ENCODE measurements at places on chromosomes 2 and 18.

DNA sequence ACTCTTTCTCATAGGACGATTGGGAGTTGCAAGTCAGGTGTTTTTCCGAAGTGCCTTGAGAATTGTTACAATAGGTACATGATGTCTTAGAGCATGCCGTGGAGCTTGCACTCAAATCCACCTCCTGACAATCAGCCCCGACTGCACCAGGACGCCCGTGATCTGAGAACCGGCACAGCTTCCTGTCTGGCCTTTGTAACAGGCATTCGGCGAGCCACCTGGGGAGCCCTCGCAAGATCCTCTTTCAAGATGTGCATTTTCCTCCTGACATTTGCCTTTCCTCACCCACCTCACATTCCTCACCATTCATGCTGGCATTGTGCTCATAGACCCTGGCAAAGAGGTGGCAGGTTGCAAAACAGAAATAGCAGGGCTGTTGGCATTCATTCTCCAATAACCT is 427.3 kb downstream of the GALR1 start:
- DNase-seq: no peak

GRCh38 chr2:227491386-227491785 is 19.4 kb downstream of the AGFG1 start:
- no peak for DNase-seq

DNA sequence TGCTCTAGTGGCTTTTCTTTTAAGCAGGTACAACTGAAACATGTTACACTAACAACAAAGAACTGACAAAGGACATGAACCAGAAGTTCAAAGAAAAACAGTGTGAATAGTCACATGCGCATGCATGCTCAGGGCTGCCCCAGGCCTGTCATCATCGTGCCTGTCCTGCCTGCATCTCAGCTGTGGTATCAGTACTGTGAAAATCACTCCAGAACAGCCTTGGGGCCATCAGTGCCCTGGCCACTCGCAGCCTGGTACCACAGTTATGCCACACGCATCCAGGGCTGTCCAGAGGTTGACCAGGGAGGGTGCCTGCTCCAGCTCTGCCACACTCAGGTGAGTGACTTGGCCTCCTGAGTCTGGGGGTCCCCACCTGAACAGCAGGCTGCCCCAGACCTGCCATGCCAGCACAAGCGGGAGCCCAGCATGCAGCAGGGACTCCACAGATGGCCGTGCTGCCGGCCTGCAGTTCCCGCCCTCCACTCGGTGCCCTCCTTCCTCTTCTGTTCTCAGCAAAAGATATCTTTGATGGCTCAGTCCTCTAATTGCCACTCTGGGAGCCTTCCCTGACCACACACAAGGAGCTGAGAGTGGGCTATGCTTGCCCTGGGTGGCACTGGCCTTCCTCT is 12.3 kb downstream of the LIMS2 start:
- no peak for DNase-seq

- no peak for DNase-seq
Observed at GRCh38 chr2:191501561-191502168, 176.3 kb upstream of the NABP1 start.

DNA sequence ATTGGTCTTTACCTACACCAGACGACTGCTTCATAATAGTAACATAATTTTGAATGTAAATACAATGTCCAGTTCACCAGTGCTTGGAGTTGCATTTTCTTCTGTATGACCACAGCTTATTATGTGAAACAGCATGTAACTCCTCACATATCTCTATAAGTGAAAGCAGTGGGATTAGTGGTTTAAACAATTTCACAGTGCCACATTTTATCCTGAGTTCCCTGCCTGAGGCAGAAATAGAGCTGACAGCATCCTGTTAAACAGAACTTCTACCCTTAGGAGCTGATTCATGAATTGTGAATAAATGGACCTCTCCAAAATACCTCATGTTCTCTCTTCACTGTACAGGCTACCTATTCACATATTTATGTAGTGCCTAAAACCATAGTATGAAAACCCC is 542.3 kb upstream of the VWC2L start:
- DNase-seq: no peak

DNA sequence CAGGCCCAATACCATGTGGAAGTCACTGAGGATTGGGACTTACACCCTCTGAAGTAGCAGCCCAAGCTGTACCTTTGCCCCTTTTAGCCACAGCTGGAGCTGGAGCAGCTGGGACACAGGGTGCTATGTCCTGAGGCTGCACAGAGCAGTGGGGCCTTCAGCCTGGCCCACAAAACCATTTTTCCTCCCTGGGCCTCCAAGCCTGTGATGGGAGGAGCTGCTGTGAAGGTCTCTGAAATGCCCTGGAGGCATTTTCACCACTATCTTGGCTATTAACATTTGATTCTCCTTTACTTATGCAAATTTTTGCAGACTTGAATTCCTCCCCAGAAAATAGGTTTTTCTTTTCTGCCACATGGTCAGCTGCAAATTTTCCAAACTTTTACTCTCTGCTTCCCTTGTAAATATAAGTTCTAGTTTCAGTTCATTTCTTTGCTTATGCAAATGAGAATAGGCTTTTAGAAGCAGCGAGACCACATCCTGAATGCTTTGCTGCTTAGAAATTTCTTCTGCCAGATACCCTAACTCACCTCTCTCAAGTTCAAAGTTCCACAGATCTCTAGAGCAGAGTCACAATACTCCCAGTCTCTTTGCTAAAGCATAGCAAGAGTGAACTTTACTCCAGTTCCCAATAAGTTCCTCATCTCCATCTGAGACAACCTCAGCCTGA is 213.8 kb upstream of the MGAT5 start:
- no peak for DNase-seq

- DNase-seq: no peak
Observed at GRCh38 chr2:59734743-59735142, 818.7 kb downstream of the BCL11A start.

GRCh38 chr2:195579776-195580555 is 77.1 kb upstream of the SLC39A10 start:
- no peak for DNase-seq

DNA sequence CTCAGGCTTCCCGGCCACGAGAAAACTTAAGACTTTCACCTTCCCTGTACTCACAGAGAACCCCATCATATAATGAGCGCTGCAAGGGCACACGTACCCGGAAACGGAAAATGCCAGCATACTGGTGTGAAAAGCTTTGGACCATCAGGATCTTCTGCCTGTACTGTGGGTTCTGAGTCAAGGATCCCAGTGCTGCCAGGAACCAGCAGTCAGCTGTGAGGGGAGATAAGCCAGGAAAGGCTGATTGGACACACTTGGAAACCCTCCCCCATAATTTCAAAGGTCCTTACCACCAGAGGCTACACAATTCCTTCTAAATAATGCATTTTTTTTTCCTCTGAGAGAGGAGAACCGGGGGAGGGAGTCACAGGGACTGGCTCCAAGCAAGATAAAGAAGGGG is 31.4 kb downstream of the CAPN13 start:
- no peak for DNase-seq

DNA sequence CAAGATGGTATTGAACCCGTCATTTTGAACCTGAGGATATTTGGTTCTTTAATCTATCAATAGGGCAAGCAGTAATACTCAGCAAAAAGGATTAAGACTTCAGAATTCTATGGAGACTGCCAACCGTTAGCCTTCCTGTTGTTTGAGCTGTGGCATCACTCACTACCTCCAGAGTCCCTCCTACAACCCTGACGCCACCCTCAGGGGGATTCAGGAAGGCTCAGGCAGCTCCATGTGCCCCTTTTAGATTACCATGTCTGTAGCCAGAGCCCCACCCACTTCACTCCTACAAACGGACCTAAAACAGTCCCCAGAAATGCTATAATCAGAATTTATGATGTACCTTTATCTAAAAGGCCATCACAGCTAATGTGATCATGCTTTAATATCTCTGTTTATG is 172.9 kb downstream of the EPHA4 start:
- DNase-seq: no peak

GRCh38 chr2:215772003-215772402 is 241.3 kb downstream of the MREG start:
- DNase-seq: no peak

DNA sequence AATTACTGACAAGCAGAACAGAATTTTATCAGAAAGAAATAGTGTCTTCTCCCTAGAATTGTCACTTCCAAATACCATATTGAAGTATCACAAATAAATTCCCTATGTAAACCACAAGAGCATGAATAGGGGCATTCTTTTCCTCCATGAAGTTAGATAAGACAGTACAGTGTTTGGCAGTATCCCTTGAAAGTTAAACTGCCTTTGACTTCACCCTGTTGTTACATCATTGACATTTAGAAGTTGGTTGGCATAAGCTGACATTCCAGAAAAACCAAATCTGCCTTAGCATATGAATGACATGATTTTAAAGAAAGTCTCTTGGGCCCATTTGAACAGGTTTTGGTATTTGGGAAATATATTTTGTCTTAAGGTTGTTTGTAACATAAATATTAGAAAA is 50.2 kb upstream of the OSR1 start:
- no peak for DNase-seq

GRCh38 chr18:51425475-51425874 is 228.0 kb upstream of the MEX3C start:
- DNase-seq: no peak

- no peak for DNase-seq
Observed at GRCh38 chr2:168428431-168428830, 27.6 kb upstream of the CERS6 start.

DNA sequence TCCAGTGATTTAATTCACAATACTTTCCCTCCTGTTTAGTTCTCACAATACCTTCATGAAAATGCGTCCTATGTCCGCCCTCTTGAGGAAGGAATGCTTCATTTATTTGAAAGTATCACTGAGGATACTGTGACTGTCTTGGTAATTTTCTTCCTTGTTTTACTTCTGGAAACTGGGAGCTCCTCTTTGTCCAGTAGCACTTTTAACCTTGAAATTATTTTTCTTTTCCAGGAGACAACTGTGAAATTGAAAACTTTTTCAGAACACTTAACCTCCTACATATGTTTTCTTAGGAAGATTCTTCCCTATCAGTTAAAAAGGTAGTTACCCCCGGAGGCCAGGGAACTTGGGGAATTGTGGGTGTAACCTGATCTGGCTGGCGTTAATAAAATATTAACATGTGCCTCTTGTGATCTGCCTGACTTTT is 58.9 kb upstream of the STON1 start:
- DNase-seq: no peak

DNA sequence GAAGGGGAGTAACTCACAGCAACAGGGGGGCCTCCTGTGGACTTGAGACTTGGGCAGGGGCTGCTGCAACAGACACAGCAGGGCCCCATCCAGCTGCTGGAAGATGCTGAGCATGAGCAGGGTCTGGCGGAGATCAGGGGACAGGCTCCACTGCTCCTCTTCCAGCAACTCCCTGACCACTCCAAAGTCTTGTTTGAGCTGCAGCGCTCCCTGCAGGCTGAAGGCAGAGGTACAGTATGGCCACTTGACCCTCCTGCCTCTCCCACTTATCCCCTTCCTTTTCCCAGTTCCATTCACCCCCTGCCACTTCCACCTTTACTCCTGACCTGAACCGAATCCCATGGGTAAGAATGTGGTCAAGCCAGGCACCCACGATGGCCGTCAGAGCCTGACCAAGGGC is 2.4 kb upstream of the MRPL53 start:
- DNase-seq: no peak

DNA sequence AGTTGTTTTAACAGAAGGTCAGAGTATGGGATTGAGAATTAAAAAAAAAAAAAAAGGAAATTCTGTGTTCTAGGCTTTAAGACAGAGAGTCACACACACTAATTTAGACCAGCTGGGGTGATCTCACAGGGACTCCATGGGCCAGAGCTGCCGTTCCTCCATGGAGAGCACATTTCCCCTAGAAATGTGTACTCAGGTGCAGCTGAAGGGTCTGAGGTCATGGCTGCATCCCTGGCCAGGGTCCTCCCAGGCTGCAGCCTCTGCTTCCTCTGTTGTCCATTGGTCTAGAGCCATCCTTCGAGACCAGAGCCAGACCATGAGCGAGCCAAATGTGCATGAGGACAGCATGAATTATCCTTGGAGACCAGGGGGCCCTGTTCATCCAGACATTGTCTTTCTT is 190.1 kb upstream of the TNP1 start:
- DNase-seq: no peak

GRCh38 chr2:14313341-14313740 is 319.2 kb upstream of the LRATD1 start:
- DNase-seq: no peak

DNA sequence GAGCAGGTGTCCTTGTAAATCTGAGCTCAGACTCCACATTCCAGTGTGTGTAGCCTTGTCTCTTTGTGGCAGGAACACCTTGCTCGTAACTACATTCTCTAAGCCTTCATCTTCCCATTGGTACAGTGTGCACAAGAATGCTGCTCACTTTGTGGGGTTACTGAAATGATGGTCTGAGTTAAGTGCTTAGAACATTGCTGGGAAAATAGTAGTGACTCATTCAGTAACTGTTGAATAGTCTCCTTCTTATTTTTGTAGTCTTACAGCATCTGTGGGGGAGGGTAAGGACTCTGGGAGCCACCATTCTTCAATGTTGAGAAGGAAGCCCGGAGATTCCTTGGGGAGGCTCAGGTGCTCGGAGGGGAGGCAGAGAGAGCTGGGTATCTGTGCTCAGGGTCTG is 236.0 kb upstream of the HDAC4 start:
- no peak for DNase-seq

GRCh38 chr2:209534228-209534627 is 110.4 kb downstream of the MAP2 start:
- no peak for DNase-seq

- no peak for DNase-seq
Observed at GRCh38 chr2:105919191-105919811, 174.6 kb downstream of the NCK2 start.

- no peak for DNase-seq
Observed at GRCh38 chr2:25401307-25402026, 59.7 kb upstream of the DNMT3A start.

DNA sequence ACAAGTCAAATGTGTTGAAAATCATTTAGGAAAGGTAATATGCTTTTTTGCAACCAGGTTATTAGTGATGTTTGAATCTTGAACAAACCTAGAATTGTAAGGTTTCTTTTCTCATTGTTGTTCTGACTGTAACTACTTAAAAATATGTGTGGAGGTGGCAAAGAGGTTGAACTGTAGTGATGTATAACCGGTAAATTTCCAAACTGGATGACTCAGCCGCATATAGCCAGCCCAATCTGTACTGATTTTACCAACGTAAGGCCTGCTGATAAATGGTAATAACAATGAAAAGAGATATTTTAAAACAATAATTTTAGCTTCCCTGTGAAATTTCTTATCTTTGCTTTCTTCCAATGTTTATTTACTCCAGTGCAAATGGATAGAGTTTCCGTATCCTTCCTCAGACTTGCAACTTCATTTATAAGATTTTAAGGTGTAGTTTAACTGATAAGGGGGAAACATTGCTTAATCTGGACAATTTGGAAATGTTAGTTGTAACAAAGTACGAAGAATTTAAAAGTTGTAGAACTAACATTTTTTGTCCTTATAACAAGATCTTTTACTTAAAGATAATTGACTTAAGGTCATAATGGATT is 1170.4 kb upstream of the ZEB2 start:
- DNase-seq: no peak
